ENCODE measurements at places on chromosomes 3 and 15.
A peak's percentile ranks its signal among the peaks of the same experiment; 100 is the strongest.

- no peak for DNase-seq
Observed at GRCh38 chr15:29696950-29697738, 125.1 kb downstream of the TJP1 start.

DNA sequence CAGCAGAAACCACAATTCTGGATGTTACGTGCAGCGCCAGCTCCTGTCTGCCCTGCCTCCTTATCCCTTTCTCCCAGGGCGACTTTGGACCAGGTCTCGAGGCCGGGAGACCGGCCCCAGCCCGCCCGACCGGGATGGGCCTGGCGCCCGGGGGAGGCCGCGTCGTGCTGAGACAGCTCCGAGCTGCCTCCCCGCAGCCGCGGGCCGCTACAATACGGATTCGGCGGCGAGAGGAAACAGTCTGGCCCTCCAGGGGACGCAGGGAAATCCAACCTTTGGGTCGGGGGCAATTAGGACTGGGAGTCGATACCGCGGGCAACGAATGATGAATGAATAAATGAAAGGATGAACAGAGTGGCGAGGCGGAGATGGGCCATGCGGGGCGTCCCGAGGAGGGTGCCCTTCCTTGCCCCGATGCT is 537 bp downstream of the GRAMD2A start:
- no peak for DNase-seq

GRCh38 chr3:132983143-132983770 is 54.9 kb upstream of the TMEM108 start:
- no peak for DNase-seq

DNA sequence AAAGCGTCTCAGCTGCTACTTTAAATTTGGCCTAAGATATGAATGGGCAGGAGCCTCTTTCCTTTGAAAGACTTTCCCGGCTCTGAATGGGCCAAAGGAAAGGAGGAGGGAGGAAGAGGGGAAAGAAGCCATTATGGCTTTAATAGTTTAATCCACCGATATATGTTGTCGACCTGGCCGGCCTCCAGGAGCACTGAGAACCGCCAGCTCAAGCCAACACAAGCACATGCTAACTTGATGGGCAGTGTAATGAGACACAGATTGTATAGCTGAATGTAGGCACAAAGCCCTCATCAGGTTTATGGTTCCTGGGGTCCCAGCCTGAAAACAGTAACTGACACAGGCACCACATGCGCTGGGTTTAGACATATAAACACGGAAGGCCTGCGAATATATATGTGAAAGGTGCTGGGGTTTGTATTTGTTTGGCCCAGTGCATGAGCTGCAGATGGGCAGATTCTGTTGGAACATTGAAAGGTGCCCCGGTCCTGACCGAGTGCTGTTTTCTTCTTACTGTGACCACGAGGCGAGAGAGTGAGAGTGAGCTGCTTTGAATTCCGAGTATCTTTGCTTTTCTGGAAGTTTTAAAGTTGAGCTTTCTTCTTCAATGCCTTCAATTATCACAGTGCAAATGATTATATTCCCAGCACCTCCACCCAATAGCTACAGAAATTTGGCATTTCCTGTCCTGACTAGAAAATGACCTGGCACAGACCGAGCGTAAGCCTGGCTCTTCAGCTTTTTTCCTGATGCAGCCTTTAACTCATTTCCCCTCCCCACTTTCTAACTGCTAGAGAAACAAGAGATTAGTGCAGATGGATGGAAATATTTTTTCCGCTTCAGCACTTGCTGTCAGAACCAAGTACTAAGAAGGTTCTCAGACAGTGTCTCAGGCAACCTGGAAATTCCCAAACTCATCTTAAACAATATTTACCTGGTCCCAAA is 267.3 kb downstream of the RORA start:
- no peak for DNase-seq

- peak; percentile 45 for DNase-seq
Observed at GRCh38 chr15:59160880-59161593, 45.6 kb upstream of the LDHAL6B start.

GRCh38 chr3:103047640-103048039 is 612.8 kb downstream of the ZPLD1 start:
- no peak for DNase-seq

GRCh38 chr3:50950591-50950990 is 275.9 kb downstream of the DOCK3 start:
- no peak for DNase-seq

DNA sequence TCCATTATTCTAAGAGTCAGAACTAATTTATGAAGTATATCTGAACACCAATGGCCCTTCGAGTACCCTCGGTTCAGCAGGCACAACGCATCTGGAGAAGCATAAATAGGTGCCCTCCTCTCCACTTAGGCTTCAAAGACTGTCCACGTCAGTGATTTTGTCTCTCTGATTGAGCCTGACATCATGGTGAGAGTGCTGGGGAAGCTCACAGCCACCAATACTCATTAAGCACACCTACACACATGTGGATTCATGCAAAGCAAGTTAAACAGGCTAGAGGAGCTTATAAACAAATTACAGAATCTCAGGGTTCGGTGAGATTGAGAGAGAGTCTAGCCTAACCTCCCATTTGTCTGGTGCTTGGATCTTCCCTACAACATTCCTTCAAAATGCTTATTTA is 3.6 kb downstream of the CLDN1 start:
- no peak for DNase-seq

- DNase-seq: no peak
Observed at GRCh38 chr3:195102609-195103467, 168.1 kb downstream of the XXYLT1 start.

GRCh38 chr3:71523628-71524027 is 59.9 kb downstream of the FOXP1 start:
- DNase-seq: no peak

DNA sequence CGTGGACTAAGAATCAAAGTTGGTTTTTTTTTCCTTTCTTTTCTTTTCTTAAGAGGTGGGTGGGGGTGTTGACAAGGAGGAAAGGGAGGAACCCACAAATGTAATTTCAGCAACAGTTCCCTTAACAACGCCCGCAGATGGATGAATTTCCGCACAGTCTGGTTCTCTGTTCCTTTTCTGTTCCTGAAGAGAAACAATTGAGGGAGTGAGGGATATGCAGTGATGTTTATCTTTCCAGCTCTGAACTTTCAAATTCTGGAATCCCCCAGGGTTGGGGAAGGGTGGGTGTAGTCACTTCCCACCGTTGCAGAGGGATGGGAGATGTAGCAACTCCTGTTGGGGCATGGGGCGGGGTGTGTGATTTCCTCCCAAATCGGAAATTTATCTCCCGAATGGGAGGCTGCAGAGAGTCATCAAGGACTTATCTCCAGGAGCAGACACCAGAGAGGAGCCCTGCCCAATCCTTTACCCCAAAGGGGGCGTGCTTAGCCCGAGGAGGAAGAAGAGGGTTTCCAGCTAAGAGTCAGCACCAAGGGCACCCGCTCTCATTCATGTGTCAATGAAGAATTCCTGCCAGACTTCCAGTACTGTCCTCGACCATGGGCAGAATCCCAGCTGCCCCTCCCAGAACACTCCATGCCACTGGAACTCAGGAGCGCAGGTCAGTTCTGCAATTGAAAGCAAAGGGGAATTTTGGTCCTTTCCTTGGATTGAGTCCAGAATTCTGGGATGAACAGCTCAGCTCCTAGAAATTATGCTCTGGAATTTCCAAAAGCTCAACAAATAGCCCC is 35.0 kb upstream of the CFAP161 start:
- DNase-seq: no peak
